ENCODE measurements at places on chromosomes 1 and 21.

- DNase-seq, result no peak
Measured at GRCh38 chr1:223887747-223888418, 42.1 kb upstream of the TP53BP2 start.

- peak; percentile 74 for DNase-seq
Measured at GRCh38 chr1:119674835-119675289, 26.8 kb upstream of the ZNF697 start.

DNA sequence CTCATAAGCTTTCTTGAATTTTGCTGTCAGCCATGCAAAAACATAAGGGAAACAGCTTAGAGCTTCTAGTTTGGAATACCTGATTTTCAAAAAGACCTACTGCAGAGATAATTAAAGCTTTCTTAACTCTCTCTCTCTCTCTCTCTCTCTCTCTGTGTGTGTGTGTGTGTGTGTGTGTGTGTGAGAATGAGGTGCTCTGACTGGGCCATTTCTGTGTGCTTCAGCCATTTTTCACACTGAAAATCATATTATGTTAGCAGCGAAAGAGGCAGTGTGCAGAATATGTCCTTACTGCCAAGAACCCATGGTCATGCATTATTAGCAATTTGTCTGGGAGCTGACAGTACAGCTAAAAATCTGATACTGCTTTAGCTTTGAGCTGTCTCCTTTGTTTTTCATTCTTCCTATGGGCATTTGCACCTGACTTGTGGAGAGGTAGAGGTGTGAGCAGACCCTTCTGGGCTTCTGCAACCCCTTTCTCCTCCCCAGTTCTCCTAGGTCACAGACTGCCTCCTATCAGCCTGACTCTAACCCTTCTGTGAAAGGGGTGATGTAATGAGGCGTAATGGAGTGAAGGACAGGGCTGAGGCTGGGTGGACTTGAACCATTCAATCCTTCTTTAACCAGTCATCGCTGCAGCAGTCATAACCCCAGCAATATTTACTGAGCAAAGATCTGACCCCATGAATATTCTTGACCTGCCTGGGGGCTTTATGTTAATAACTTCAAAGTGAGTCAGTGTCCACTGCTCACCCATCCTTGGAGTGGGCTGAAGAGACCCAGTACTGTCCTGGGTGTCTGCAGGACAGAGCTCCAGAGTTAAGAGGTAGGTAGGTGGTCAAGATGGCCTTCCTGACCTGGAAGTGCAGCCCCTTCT lies 61.2 kb downstream of the SYT6 start:
- DNase-seq, result no peak

DNA sequence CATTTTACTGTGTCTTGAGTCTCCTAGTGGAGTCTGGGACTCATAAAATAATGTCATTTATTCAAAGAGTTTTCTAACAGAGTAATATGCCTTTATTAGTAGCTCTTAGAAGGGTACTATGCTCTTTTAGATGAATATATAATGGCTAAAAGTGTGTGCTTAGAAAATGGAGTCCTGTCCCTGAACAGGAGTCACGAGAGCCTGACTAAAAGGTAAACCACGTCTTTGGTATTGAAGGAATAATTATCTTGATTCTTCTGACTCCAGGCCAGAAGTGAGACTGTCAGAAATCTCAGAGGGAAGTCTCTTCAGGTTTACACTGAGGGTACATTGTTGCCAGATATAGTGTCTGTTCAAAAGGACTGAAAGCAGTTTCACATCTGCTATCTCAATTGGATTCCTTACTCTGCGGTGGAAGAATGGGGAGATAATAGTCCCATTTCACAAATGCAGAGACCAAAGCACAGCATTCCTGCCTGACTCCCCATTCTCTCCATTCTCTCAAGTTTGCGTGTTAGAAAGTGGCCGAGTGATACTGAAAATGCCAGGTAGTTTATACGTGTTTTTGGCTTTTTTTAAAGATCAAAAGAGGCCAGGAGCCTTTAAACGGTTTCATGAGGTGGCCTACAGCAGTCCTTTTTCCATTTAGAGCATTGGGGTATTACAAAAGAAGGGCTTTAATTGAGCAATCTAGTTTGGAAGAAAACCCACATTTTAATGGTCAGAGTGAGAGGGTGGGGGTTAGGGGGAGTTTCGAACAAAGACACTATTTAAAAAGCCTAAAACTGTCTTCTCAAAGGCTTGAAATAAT lies 176.6 kb downstream of the VPS13D start:
- no peak for DNase-seq

GRCh38 chr1:221204055-221204833 lies 325.0 kb downstream of the HLX start:
- no peak for DNase-seq

- DNase-seq, result no peak
Measured at GRCh38 chr1:2316451-2316961, 74.8 kb downstream of the MORN1 start.

DNA sequence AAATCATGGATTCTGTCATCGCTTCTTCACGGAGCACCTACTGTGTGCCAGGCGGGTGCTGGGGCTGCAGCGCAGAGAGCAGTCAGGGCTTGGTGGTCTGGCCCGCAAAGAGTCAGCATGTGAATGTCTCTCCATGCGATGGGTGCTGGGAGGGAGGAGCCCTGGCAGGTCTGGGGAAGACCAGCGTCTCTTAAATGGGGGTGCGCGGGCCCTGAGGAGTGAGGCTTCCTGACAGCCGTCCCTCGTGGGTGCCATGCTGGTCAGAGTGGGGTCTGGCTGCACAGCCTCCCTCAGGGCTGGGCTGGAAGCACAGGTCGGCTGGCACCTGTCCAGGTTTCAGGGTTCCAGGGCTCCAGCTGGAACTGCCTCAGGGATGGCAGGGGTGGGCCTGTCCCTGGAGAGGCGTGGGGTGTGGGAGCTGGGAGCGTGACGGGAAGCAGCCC lies 18.5 kb downstream of the TP73 start:
- DNase-seq, result no peak

DNA sequence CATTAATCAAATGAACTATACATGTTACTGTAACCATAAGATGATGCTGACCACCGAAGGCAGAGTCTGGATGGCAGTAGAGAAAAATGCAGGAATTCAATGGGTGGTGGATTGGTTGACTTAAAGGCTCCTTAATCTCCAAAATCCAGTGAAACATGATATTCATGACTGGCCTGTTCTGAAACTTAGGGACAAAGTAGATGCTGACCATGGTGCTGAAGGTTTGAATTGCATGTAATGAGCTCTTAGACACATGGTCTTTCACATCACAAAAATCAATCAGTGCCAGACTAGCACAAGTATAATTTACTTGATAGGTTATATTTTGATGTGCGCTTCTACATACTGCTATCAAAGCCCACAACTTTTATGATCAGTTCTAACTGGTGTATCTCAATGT lies 30.9 kb upstream of the NTMT2 start:
- no peak for DNase-seq

DNA sequence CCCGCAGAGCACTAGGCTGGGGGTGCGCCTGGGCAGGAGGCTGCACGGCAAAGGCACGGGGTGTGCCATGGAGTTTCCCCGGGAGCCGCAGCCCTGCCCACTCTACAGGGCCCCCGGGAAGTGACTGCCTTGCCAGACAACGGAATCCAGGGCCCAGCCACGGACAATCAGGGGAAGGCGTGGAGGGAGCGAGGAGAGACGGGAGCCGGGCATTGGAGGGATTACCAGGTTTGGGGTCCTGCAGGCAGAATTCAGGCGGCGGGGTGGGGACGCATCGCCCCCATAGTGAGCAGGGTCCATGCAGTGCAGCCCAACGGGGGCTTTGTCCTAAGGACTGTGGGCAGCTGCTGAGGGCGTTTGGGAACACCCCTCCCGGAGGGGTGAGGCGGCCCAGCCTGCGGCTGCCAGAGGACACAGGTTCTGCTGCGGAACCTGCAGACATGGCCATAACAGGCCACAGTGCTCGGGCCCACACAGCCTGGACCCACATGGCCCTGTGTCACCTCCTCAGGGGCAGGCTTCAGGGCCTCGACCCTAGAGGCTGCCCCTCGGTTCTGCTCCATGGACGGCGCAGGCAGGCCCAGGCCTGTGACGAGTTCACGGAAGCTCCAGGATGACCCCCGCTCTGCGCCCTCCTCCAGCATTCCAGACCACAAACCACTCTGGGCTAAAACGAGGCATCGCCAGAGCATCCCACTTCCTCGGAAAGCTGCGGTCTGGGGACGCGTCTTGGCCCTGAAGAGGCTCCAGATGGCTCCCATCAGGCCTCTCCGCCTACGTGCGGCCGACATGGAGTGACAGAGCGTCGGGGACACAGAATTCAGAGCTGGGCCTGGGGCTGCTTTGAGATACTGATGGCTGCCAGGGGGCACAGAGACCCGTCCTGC lies 54.5 kb downstream of the COL6A1 start:
- no peak for DNase-seq

DNA sequence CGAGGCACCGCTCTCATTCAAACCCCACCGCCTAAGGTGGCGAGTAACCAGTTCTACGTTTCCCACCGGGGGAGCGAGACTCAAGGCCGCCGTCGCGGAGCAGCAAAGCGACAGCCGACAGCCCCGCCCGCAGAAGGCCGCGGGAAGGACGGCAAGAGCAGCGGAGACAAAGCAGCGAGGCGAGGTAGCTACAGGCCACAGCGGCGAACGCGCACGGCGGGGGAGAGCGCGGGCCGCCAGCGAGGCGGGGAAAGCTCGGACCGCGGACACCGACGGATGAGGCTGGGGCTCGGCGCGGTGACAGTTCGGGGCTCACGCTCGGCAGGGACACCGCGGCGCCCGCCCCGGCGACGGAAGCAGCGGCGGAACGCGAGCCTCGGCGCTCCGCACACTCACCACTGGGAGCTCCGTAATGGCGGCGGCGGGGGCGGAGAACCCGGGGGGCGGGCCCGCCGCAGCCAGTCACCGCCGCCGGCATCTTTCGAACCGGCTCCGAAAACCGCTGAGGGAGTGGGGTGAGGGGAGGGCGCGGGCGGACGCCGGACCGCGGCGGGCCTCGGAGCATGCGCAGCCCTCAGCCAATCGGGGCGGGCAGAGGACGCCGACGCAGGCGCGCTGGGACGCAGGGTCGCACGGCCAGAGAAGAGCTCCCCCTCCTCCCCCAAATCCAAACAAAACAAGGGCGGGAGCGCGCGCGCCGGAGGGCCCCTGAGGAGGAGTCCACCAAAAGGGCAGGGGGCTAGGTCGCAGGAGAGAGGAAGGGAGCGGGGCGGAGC lies 666 bp downstream of the HP1BP3 start:
- peak; percentile 95 for DNase-seq

DNA sequence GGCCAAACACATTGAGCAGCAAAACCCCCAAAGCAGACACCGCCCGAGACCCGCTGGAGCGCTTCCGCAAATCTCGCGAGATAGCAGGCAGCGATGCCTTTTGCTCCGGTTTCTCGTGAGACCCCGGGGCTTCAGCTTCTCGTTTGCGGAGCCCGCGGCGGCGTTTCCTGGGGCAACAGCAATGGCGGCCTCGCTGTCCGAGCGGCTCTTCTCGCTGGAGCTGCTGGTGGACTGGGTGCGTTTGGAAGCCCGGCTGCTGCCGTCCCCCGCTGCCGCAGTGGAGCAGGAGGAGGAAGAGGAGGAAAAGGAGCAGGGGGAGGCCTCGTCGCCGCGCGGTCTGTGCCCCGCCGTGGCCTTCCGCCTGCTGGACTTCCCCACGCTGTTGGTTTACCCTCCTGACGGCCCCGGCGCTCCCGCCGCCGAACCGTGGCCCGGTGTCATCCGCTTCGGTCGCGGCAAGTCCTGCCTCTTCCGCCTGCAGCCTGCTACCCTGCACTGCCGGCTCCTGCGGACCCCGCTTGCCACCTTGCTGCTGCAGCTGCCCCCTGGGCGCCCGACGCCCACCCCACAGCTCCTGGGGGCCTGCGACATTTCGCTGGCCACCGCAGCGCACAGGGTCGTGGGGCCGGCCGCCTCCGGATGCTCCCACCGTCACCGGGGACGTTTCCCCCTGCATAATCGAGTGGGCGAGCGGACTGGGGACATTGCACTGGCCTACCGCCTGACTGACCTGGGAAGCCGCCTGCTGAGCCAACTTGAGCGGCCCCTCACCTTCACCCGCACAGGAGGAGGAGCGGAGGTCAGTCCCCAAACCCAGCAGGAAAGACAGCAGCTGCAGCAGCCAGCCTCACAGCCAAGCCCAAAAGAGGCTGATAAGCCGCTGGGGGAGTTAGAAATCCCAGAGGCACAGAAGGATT lies at the start of gene MAP10:
Gene MAP10 (plus strand): TSS at position 148 of the 917 bp plus-strand sequence. CDS start 34 bp downstream, at position 182.
- DNase-seq, result peak; percentile 18

- no peak for DNase-seq
Measured at GRCh38 chr1:155473151-155473821, 89.3 kb downstream of the ASH1L start.

DNA sequence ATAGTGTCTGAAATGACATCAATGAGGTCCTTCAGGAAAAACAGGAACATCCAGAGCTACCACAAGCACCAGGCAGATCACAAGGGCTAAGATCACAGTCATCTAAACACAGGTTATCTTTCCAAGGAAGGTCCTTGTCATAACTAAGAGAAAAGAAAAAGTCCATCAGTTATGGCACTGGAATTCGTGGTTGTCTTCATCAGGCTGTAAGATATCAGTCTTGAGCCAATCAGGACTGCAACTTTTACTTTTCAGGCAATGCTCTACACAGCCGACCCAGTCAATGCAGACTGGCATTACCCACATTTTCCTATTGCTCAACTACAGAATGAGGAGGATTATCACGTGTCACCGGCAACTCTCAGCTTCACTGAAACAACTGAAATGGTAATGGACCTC lies 26.4 kb downstream of the SORT1 start:
- DNase-seq, result no peak

DNA sequence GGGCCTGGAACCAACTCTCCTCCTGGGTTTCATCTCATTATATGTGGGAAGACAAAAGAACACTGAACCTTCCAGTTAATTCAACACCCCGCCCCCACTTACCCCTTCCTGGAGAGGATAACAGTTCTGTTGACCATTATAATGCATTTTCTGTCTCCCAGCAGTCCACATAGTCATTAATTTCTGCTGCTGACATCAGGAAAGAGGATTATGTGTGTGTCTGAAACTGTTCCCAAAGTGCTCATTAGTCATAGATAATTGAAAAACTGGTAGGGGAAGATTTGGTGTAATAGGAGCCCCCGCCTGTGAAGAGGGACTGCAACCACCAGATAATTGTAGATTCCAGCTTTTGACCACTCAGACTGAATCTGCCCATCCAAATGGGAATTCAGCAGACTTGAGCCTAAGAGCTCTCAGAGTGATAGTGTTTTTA lies 208.7 kb downstream of the FGGY start:
- no peak for DNase-seq

DNA sequence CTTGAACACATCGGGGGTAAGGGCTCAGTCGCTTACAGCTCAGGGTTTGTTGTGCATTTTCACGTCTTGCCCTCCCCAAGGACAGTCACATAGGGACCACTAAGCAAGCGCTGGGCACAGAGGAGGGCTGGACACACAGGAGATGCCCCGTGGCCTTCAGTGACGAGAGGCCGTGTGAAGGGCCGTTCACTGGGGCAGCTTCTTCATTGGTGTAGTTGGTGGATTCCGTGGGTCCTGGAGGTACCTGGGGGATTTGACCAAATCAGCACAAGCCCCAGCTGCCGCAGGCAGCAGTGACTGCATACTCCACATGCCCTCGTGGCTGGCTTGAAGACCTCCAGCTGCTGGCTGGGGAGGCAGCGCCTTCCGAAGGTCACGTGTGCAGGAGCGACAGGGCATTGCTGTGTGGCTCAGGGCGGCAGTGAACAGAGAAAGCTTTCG lies 100.8 kb upstream of the C1orf174 start:
- no peak for DNase-seq
